Activated T-helper 1 cell treated with Interleukin-2 at 50 U/mL for 16 hours (primary cell): ENCODE measurements at places on chromosomes 4 and X.

DNA sequence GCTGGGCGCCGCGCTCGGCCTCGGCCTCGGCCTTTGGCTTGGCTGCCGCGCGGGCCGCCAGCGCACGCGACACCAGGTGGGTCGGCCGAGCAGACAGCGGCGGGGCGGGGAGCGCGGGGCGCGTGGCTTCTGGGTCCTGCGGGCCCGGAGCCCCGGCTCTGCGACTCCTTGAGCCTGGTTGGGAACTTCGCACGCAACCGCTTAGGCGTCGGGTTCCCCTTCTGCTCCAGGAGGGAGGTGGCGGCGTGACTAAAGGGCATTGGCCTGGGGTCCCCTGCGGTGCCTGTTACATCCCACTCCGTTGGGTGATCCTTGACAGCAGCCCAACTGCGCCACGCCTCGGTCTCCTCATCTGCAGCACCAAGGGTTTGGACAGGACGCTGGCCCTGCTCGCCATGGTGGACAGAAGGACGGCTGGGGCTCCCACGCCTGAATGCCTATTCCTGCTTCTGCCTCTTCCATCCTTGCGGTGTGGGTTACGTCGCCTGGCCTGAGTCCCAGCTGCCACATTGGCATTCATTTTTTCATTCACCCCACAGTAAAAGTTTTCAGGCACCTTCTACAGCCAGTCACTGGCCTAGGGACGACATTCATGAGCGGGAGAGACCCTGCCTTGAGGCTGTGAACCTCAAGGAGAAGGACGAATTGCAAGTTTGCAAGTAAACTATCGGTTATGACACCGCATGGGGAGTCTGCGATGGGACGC lies 631 bp downstream of the EVC start:
- DNase-seq: no peak

GRCh38 chr4:4568806-4569427 lies 27.1 kb upstream of the STX18 start:
- DNase-seq: no peak

DNA sequence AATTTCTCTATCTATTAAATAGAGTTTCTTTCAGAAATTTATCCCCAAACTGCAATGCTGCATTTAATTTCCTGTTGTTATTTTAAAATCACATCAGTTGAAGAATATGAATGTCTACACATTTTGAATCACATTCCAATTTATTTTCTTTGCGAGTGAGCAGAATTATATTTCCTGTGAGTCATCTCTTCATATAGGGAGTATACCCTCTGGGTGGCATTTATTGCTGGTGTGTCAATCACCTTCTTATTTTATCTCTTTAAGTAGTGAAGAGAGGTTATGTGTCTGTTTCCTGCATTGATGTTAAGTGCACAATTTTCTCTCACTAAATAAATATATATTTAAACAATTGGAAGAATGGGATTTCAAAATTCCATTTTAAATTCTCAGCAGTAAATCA lies 511.0 kb upstream of the ATOH1 start:
- DNase-seq: no peak

- no peak for DNase-seq
Measured at GRCh38 chr4:155552180-155552579, 114.5 kb upstream of the GUCY1A1 start.

DNA sequence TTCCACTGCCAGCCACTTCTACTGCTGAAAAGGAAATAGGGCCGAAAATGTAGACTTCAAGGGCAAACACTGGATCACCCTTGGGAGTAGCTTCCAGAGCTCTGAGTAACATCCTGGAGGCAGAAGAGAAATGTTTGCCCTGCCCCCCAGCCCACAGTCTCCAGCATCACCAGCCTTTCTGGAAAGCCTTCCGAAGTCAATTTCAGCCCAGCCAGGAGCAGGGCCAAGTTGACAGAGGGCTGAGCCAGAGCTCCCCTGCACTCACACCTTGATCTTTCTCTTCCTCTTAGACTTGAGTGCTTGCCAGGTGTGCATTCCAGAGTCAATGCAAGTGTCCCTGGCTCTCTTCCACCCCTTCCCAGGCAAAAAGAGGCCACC lies 35.2 kb downstream of the SLC25A5 start:
- DNase-seq: no peak

- DNase-seq: no peak
Measured at GRCh38 chr4:185033072-185033471, 14.8 kb downstream of the HELT start.

GRCh38 chrX:12390301-12390700 lies 252.0 kb downstream of the FRMPD4 start:
- no peak for DNase-seq

DNA sequence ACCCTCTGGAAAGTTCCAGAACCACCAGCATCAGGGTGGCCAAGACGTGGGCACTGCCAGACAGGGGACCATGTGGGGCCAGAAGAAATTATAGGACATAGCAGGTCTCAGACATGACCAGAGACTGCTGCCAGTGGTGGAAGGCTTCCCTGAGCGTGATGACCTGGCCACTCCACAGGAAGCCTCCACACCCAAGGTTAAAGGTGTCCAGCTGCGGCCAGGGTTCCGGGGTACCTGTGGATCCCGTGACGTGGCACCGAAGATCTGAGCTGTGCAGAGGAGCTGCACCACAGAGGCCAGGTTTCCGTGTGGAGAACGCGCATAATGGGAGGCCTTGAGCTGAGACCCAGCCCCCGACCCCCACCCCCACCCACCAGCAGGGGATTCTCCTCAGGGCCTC lies 16.4 kb upstream of the CTBP1 start:
- no peak for DNase-seq

- no peak for DNase-seq
Measured at GRCh38 chr4:19566041-19566440, 685.7 kb upstream of the SLIT2 start.

DNA sequence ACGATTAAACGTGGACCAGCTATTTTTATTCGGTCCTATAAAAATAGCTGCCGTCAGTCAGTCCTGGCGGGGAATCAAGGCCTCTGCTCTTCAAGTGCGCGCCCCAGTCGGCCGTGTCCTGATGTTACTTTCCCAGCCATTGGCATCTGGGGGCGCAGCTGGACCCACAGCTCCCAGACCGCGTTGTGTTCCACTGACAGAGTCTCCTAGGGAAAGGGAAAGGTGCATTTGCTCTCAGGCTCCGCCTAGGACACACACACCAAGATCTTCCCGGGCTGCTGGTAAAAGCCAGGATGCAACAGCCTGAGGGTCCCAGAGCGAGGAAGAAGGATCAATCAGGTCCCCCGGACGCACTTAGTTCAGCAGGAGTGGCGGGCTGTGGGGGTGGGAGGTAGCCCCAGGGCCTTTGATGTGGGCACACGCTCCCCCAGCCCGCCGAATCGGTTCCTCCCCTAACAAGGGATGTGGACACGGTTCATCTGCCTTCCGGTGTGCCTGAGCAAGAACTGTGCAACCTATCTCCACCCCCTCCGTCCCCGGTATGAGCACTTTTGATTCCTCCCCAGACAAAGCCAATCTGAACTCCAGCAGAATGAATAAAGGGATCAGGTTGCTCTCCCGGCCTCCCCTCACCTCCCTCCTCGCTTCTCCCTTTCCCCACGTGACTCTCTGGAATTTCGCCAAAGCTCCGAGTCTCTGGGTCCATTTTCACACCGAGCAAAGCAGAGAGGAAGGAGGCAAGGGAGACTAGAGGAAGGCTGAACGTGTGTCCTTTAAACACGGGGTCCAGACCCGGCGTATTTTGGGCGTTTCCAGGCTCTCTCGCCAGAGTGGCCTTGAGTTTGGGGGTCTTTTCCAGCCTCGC lies 626 bp upstream of the FRAS1 start:
- DNase-seq: no peak

DNA sequence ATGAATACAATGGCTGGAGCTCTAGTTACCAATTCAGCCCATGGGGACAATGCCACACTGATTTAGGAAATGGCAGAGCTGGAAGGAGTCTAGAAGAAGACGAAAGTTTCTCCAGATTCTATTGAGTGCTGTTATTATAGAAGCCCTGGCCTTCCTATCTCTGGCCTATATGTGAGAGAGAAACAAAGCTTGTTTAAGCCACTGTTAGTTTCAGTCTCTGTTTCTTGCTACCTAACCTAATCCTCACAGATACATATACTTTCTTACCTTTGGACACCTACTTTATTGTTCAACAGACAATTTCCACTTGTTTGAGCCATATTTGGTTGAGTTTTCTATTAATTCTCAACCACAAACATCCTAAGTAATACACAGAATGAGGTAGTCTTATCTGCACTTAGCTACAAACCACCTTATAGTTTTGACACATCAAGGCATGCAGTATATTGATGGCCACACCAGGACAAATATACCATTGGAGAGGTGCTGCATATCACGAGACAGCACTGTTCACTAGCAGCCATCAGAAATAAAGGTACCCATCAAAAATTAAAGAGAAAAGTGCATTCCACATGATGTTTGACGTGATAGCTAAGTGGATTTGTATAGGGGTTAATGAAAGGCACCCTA lies 190.2 kb downstream of the SMIM20 start:
- DNase-seq: no peak

DNA sequence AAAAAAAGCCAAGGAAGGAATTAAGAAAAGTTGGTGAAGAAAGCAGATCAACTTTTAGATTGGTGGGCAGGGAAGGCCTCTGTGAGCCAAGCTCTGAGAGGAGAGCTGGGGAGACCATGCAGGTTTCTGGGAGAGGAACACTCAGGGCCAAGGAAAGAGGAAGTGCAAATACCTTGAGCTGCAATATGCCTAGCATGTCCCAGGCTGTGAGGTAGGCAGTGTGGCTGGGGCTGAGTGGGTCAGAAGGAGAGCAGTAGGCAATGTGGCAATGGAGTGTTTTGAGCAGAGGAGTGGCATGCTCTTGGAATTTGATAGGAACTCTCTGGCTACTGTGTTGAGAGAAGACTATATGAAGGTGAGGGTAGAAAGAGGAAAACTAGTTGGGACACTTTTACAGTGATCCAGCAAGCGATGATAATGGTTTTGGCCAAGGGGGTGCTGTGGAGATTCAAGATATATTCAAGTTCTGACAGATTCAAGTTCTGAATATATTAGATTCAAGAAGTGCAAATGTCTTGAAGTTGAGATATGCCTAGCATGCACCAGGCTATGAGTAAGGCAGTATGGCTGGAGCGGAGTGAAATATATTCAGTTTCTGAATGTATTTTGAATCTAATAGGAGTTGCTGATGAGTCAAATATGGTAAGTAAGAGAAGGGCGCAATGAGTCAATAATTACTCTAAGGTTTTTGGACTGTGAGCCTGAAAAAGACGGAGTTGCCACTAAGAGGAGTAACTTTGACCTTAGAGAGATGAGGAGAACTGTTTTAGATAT lies 172.5 kb downstream of the CAMK2D start:
- DNase-seq: no peak

DNA sequence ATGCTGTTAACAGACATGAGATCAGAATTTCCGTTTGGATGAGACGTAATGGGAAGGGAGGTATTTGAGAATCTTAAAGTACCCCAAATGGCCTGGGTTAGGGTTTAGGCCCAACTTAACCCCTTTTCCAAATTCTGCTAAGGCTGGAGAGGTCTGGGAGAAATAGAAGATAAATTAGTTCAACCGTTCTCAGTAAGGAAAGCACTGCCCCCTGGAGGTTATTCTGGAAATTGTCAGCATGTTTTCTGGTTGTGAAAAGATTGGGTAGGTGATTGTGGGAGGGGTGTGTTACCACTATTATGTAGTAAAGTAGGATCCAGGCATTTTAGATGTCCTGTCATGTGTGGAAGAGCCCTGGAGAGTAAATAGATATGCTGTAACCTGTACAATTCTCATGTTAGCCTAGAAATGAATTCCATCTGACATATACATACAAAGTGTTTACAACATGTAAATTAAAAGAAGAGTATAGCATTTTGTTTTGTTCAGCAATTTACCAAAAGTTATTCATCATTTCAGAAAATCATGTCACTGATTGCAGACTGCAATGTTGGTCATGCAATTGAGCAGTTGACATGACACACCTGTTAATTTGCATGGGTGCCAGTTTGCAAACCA lies 26.8 kb upstream of the GRXCR1 start:
- DNase-seq: no peak

GRCh38 chrX:46325312-46325877 lies 219.8 kb downstream of the ZNF674 start:
- no peak for DNase-seq

DNA sequence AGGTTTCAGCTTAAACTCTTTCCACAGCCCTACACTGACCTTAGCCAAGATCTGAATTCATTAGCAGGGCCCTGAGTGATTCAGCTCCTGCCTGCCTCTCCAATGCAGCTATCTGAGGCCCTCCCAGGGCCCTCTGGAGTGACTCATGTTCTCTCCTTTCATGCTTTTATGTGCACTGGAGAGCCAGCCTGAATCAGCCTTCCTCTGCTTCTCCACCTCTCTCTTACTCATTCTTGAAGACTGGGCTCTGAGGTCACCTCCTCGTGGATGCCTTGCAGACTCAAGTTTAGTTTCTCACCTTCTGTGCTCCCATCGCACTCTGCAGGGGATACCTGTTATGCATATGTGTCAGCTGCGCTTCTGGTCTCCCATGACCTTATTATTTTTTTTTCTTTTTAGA lies 3.1 kb upstream of the OCIAD2 start:
- DNase-seq: peak; percentile 13

DNA sequence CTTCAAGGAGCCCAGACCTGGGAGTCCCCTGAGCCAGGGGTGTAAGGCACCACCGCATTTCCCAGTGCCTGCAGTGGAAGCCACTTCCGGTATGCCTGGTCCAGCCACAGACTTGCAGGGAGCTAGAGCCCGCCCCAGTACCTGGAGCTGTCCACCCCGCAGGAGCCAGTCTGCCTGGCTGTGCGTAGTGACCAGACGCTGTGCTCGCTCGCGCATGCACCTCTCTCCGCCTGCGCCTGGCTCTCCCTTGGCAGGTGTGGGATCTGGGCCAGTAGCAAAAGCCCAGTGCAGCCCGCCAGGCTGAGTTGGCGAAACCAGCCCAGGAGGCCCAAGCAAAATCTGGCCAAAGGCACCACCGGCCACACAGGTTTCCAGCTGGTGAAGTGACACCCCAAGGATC lies 973.7 kb upstream of the AGA start:
- no peak for DNase-seq

DNA sequence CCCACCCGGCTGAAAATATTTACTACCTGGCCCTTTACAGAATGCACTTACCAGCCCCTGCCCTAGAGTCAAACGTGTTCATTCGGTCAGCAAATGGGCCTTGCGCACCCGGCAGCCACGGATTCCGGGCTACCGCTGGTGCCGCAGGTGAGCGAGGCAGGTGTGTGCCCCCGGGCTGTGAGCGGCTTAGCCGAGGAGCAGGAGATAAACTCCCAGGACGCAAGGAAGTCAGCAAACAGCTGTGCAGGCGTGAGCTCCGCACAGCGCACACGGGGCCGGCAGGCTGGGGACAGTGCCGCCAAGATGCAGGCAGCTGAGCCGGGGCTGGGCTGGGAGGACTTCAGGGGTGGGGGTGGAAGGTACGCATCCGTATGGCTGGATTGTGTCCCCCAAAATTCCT lies 211.2 kb upstream of the PSAPL1 start:
- no peak for DNase-seq

GRCh38 chrX:123685232-123685631 lies 47.6 kb downstream of the THOC2 start:
- DNase-seq: no peak

DNA sequence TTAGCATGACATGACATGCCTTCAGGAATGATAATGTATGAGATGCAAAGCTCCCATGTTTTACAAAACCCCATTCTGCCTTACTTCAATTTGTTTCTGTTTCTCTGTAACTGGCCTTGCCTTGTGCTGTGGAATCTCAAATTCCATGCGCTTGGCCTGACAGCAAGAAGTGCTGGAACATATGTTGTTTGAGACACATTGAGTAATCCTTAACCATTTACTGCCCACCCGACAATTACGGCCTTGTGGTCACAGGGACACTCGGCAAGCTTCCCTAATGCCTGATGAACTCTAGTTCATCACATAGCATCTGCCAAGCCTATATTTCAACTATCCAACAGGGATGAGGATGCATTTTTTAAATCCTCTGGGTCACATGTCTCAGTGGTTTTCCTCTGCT lies 226.4 kb upstream of the CASK start:
- no peak for DNase-seq
